ENCODE measurements at places on chromosomes 6 and 20.

GRCh38 chr6:169990095-169991030, 238.9 kb downstream of the ERMARD start:
- no peak for DNase-seq

DNA sequence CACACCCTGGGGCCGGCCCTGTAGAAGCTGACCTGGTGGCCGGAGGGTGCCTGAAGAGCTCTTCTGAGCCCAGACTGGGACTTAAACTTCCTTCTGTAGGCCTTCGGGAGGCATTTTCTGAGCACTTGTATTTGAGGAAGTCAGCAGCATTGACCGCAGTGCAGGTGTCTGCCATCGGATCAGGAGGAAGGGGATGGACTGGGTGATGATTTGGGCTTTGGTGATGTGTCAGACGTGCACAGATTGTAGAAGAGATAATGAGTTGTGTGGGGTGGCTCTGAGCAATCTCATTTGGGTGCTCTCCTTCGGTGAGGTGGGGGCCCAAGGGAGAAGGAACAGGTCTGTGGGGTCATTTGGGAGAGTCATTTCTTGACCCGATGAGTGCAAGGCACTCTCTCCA, 150.9 kb downstream of the ARID1B start:
- DNase-seq, result no peak

- DNase-seq, result no peak
Measured at GRCh38 chr6:7413151-7413823, 23.7 kb downstream of the RIOK1 start.

DNA sequence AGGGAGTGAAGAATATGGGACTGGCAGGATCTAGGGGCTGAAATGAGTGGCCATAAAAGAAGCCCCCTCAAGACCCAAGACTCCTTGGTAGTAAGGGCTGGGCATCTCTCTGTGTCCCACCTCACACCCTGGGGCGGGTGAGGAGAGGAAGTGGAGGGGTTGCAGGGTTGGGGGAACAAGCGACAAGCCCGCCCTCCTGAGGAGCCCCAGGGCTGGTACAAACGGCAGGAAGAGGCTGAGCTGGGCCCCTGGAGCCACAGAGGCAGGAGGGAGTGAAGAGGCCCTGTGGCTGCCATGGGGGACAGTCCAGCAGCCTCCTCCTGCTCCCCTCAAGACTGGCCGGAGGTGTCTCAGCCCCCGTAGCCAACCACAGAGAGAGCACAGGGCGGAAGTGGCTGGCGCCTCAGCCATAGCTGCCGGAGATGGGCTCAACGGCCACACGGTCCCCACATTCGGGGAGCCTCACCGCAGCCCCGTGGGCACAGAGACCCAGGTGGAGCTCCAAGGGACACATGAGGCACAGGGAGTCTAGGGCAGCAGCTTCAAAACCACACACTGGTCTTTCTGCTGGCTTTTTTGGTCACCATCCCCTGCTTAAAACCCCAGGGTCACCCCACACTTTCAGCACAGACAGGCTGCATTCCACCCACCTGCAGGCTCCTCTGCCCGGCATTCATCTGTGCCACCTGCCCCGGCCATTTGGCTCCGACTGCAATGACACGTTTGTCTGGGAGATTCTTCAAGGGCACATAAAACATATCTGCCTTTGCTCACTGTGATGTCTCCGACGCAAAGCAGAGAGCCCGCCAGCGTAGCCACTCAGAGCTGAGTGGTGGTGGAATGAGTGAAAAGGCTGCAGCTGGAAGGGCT, 524 bp downstream of the C20orf203 start:
- DNase-seq, result no peak

DNA sequence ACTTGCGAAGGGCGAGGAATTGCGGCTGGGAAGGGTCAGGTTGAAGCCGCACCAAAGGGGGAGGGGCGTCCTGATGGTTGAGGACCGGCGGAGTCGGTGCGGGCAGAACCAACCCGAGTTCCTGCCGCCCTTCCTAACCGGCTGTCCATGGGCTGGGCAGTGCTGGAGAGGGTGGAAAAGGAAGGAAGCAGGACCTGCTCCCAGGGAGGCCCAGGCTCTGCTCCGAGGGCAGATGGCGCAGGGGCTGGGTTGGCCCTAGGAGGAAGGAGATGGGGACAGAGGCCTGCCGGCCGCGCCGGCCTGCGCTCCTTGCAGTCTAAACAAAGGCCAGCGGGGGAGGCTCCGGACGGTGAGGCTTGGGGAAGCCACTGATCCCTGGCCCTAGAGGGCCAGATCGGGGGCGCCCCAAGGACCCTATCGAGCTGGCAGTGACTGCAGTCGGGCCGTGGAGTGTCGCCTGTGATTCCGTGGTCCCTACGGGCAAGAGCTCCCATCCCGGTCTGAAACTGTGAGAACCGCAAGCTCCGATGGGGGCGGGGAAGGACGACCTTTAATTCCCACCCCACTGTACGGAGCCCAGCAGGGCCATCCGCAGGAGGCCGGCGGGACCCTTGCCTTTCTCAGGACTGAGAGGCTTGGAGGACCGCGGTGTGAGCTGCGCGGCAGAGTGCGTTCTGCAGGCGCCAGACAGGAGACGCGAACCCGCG, 39.4 kb downstream of the YTHDF1 start:
- DNase-seq, result no peak

Data from GM04503 (cell line).